Activated CD4-positive, alpha-beta T cell treated with anti-CD3 and anti-CD28 coated beads, Interleukin-2, amount 10 ng/mL, durations not matched to agents 7 days and 5 days (primary cell): ENCODE measurements at places on chromosomes 1 and 21. TPM values are rescaled to one million over a fixed set of nuclear protein-coding genes. Genes with fewer than 3 reads are reported as not detected.

GRCh38 chr1:68558321-68559026, 61.6 kb upstream of the DEPDC1 start:
- no peak overlapping the region for H3K27ac ChIP-seq
- no peak overlapping the region for H3K4me3 ChIP-seq
- no peaks in the 10 kb centered on the region for H3K27me3 ChIP-seq
- no peaks in the 10 kb centered on the region for H3K36me3 ChIP-seq

The LAMB3 gene
- total RNA-seq = 1.3 TPM

The GIPC2 gene
- total RNA-seq = 0.08 TPM

The LIN28A gene
- total RNA-seq = not detected

The RCOR3 gene
- total RNA-seq = 56.0 TPM

GRCh38 chr1:89633800-89634625, 1.1 kb downstream of the LRRC8C start:
- peaks cover 67% of the 10 kb centered on the region for H3K4me1 ChIP-seq
- H3K27ac ChIP-seq = peak overlapping the region; percentile 97
- peaks cover 46% of the 10 kb centered on the region for H3K36me3 ChIP-seq
- peak; percentile 23 for DNase-seq
- H3K4me3 ChIP-seq = peak overlapping the region; percentile 98
- H3K27me3 ChIP-seq = no peaks in the 10 kb centered on the region

The ADCY10 gene
- not detected for total RNA-seq

The FAM72D gene
- total RNA-seq = 22.2 TPM

GRCh38 chr21:43950936-43951335, 61.2 kb upstream of the TRAPPC10 start:
- no peak overlapping the region for H3K4me3 ChIP-seq
- H3K4me1 ChIP-seq = peaks cover 21% of the 10 kb centered on the region
- H3K27me3 ChIP-seq = no peaks in the 10 kb centered on the region
- H3K36me3 ChIP-seq = peaks cover 46% of the 10 kb centered on the region

DNA sequence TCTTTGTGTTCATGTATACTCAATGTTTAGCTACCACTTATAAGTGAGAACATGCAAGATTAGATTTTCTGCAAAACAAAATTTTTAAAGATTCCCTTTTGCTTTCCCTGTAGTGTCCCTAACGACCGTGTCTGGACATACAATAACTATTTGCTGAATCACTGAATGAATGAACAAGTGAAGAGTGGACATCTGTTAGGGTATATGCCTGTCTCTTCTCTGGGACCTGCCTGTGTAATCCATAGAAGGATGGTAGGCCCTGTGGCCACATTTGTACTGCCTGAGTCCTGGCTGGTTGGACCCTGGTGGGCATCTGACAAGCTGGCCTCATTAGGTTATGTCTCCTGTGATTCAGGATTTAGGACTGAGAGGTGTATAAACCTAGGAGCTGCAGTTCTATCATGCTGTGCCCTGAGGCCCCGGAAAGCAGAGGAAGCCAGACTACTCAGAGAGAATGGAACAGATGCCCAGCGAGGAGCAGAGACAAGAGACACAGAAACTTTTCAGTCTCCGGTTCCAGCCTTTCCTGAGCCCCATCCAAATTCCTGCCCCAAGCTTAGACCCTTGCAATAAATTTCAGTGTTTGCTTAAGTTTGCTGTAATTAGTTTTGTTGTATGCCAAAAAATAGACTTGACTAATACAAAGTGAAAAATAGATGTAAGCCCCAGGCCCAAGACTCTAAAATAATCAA, 7.5 kb upstream of the NCF2 start:
- no peak overlapping the region for H3K4me3 ChIP-seq
- H3K4me1 ChIP-seq = peaks cover 18% of the 10 kb centered on the region
- peaks cover 8% of the 10 kb centered on the region for H3K27me3 ChIP-seq
- no peaks in the 10 kb centered on the region for H3K36me3 ChIP-seq
- H3K27ac ChIP-seq = no peak overlapping the region
